Stimulated activated CD8-positive, alpha-beta memory T cell treated with anti-CD3 and anti-CD28 coated beads, Interleukin-2, amount 100 ng/mL, for 1 hour (primary cell): ENCODE measurements at places on chromosomes 6 and 20.

DNA sequence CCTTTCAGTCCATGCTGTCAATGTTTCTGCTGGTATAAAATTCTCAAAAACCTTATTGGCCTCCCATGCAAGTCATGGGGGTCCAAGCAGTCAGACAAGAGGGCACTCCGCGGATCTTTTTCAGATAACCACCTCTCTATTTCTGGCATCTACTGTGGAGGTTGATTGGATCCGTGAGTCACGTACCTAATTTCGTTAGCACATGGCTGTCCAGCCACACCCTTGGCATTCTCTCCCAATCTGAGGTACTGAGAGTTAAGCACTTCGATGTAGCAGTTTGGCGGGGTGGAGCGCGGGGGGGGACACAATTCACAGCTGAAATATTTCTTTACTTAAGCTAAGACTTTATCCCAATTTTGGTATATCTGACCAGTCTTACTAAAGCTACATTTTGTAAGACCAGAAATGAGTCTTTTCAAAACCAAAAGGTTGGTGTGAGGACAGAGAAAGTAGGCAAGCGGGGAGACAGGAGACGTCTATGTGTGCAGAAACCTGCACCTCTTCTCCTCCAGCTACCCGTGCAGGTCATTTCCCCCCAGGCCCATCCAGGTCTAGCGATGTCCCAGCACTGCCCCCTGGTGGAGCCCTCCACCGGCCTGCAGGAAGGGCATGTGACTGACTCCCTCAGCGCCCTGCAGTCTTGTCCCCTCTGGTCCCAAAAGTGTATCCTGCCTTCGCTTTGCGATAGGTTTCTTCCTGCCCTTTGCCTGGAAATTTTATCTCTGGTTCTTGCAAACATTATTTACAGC is 113.1 kb downstream of the ADAT2 start:
- DNase-seq, result peak; percentile 31

GRCh38 chr6:170199716-170200115 is 91.2 kb downstream of the DLL1 start:
- no peak for DNase-seq

DNA sequence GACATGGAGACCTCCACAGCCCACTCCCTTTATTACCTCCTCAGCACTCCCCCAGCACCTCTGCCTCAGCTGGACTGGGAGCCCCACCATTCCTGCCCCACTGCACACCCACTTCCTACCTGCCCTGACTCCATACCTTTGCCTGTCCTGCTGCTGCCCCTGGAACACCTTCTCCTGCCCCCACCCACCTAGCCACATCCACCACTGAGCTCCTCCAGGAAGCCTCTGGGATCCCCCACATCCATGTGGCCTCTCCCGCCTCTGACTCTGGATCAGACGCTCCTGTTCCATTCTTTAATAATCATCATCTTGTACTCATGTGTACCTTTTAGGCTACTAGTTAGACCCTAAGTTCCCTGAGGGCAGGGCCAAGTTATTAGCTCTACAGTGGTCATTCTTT is 2.2 kb upstream of the SDCBP2 start:
- DNase-seq, result no peak

DNA sequence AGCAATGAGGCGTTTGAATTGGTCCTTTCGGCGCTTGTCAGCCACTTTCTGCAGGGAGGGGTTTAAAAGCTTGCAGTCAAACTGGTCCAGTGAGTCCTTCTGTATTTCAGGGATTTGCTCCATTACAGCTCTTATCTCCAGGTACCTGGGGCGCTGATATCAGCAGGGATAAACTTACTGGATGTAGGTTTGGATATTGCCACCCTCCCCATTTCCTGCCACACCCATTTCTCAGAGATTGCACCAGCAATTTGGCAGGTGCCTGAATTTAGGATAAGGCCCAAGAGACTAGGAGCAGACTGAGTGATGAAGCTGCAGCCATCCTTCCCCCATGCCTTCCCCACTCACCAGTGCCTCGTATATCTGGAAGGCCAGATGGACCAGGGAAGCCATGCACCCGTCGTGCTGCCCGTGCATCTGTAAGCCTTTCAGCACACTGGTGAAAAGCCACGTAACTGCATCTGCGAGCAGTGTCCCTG is 7.6 kb downstream of the POLR1C start:
- no peak for DNase-seq

GRCh38 chr6:159151266-159151855 is 17.8 kb upstream of the FNDC1 start:
- DNase-seq, result no peak

DNA sequence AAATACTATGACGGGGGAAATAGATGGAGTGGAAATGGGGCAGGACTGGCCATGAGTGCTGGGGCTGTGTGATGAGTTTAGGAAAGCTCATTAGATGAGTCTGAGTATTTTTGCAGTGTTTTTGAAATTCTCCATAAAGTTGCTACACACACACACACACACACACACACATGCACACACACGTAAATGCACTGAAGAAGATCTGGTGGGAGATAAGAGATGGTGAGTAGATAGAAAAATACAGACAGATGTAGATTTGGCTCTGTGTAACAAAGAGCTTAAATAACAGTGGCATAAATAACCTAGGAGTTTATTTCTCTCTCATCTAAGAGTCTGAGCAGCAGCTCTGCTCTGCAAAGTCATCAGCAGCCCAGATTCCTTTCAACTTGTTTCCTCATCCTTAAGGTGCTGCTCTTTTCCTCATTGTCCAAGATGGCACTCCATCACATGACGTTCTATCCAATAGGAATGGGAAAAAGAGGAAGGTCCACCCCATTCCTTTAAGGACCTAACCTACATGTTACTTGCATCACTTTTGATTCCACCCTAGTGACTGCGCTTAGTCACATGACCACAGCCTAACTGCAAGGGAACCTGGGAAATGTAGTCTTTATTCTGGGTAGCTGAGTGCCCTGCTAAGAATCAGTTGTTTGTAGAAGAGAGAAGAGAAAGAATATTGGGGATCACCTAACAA is 76.4 kb downstream of the EYA2 start:
- no peak for DNase-seq

GRCh38 chr6:124873066-124873410 is 89.2 kb upstream of the RNF217 start:
- no peak for DNase-seq

GRCh38 chr6:142944124-142945048 is 590 bp downstream of the HIVEP2 start:
- DNase-seq, result peak; percentile 93
